ENCODE measurements at places on chromosomes 6 and 20.

DNA sequence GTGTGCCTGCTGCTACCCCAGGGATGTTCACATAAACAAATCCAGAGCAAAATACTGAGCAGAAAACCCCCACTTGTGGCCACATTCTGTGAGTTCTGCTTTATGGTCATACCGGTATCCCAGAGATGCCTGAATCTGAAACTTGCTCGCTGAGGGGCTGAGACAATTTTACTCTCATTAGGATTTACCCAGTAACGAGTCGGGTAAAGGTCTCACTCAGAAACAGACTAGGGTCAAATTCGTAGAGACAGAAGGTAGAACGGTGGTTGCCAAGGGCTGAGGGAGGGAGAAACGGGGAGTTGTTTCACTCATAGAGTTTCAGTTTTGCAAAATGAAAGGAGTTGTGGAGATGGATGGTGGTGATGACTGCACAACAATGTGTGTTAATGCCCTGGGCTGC, 45.4 kb upstream of the NKX2-2 start:
- no peak for DNase-seq

GRCh38 chr6:7809346-7809745, 83.4 kb downstream of the BMP6 start:
- DNase-seq, result no peak

GRCh38 chr6:33843131-33844121, 39.6 kb upstream of the MLN start:
- no peak for DNase-seq

- no peak for DNase-seq
Observed at GRCh38 chr6:134318236-134318973, 493 bp upstream of the SGK1 start.

DNA sequence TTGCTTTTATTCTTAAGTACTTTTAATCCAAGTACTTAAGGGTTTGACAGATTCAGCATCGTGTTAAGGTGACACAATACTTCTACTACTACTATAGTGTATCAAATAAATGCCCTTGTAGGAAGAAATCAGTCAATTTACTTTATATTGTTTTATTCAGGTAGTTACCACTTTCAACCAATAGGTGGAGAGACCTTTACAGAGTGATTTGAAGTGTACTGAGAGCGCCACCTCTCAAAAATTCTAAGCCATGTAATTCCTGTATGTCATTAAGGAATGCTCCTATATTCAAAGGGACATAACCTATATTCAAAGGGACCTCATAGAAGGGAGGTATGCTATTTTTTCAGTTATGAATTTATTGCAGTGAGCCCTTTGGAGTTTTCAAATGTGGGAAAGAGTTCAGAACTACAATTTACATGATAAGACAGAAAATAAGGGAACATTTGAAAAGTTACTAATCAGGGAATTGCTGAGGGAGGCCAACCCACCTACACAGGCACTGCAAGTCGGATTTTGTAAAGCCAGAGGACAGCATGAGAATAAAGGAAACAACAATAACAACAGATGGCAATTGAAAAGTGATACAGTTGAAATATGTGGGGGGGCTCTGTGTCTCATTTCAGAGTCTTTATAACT, 955.6 kb downstream of the TBC1D32 start:
- DNase-seq, result no peak

- DNase-seq, result no peak
Observed at GRCh38 chr20:61579908-61580307, 327.8 kb downstream of the CDH4 start.

DNA sequence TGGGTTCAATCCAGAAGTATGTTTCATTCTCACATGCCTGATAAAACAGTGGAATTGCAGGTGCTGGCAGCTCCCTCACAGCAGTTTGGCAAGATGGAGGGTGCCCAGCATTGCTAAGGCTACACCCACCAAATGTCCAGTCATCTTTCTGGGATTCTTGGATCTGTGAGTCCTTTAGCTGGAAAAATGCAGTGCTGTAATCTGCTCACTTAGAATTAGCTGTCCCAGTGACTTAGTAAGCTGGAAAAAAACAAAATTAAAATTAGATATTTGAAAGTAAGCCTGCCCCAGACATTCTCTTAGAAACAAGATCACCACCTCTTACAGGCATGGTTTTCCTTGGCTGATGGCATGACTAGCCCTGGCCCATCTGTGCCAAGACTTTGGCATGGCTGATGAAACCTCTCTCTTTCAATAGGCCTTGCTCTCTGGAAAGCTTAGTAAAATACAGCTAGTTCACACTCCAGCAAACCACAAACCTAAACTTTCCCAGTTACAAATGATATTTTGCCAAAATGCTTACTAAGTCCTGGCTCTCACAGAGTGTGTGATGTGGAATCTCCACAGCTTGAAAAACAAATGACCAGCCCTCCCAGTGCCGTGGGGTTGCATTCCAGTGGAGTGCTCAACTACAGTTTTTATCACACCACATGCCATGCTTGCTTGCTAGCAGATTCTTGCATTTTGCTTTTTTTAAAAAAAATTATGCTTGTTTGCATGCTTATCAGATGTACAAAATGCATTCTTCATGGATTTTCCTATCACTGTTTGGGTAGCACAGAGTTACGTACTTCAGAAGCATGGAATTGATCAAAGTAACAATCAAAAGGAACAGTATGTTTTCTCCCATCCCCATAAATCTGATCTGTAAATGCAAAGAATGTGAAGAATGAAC, 261.5 kb downstream of the EYA4 start:
- no peak for DNase-seq

DNA sequence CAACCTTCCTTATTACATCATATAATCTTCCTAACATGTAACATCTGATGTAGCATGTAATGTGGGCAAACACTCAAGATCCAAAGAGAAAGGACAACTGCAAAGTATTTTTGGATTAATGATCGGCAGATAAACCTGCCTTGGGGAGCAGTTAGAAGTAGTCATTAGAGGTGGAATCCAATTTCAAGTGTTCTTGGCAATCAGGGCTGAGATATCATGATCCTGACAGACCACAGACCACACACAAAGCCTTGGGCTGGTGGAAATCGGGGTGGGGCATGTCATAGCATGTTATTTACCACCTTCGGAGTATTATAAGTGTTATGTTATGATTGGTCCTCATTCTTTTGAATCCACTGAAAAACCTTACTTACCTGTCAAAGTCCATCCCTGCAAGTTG, 16.3 kb downstream of the NCOA5 start:
- DNase-seq, result no peak

DNA sequence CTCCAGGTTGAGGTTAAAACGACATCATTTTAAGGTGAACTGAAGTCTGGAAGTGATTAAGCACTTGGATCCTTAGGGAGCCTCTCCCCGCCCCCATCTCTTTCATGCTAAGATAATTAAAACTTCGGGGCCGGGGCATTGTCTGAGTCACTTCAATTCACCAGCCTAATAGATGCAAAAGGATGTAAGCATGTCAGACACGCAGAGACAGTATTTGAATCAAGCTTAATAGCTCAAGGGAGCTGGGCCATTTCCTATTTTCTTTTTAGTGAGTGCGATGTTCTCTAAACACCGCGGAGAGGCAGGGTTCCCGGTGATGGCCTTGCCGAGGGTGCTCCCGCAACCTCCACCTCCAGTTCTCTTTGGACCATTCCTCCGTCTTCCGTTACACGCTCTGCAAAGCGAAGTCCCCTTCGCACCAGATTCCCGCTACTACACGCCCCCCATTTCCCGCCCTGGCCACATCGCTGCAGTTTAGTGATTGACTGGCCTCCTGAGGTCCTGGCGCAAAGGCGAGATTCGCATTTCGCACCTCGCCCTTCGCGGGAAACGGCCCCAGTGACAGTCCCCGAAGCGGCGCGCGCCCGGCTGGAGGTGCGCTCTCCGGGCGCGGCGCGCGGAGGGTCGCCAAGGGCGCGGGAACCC, 516 bp upstream of the IRF4 start:
- DNase-seq, result no peak

DNA sequence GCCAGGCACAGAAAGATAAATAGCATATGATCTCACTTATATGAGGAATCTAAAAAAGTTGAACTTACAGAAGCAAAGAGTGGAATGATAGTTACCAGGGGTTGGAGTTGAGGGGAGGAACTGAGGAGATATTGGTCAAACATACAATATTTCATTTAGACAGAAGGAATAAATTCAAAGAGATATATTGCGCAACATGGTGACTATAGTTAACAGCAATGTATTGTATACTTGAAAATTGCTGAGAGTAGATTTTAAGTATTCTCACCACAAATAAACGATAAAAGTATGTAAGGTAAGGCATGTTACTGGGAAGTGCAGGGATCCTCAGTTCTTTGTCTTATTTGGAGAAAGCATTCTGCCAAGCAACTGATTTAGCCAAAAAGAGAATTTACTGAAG, 171.9 kb downstream of the LMBRD1 start:
- no peak for DNase-seq

DNA sequence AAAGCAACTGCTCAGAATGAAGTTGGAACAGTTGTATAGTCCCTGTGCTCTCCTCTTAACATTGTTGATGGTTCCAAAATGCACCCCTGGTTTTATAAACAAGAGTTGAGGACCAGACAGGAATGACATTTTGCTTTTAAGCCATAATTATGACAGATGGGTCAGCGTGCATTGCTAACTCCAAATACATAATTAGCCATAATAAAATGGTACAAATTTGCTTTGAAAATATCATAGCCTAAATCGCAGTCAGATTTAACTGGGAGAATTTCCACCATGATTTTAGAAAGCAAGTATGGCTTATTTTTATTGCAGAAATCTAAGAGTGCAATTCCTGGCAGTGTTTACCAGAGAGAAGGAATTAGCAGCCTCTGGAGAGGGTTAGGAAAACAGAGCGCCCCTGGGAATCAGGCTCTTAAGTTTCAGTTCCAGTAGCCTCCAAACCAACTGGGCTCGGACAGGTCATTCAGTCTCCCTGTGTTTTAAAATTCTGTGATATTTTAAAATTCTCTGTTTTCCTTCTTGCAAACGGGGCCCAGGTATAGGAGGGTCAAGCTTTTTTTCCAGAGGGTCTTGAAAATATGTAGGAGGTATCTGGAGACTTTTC, 302.3 kb downstream of the TBC1D7 start:
- no peak for DNase-seq

- no peak for DNase-seq
Observed at GRCh38 chr20:57672953-57673575, 36.8 kb downstream of the PMEPA1 start.

GRCh38 chr6:109485266-109485935, 2.4 kb upstream of the ZBTB24 start:
- no peak for DNase-seq

DNA sequence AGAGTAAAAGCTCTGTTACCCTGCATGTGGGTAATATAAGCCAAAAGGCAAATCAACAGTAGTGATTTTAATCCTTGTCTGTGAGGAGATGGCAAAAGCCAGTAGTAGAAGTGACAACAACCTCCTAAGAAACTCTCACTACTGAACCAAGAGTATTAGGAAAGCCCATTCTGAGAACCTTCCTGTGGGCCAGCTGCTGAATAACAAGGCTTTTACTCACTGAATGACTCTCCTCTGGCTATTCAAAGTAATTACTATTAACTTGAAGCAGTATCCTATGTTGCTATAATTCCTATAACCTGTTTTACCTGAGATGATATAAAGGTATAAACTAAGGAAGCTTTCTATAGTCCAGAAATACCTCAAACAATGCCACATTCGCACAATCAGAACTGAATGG, 55.1 kb downstream of the CHD6 start:
- DNase-seq, result no peak

DNA sequence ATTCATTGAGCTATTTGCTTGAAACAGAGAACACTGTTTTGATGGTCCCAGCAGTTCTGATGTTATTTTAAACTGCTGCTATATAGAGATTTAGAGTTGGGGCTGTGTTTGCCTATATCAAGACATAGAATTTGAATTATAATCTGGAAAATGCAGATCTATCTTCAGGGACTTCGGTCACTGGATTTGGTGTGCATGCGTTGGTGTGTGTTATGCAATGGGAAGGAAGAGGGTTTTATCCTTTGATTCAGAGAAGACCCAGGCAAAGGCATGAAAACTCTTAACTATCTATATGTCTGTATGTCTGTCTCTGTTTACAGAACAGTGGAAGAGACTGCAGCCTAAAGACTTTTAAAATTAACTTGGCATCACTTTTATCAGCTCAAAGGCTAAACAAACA, 2.0 kb downstream of the ADGRB3 start:
- DNase-seq, result no peak

DNA sequence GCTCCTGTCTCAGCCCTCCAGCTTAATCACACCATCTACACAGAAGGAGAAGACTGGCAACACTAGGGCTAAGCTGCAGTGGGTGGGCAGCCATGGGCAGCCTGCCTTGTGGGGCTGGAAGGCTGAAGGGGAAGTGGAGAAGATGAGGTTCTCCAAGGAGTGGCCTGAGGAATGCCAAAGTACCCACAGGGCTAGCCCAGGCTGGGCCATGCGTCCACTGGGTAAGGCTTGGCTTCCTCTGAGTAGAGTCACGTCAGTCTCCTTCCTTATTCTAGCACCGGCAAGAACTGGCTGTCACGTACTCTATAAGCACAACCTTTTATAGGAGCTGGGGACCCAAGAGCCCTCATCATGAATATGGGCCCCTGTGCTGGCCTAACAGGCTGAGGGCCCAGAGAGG, 110.6 kb upstream of the SIRPA start:
- DNase-seq, result no peak
